ENCODE measurements at places on chromosomes 6 and 20.

DNA sequence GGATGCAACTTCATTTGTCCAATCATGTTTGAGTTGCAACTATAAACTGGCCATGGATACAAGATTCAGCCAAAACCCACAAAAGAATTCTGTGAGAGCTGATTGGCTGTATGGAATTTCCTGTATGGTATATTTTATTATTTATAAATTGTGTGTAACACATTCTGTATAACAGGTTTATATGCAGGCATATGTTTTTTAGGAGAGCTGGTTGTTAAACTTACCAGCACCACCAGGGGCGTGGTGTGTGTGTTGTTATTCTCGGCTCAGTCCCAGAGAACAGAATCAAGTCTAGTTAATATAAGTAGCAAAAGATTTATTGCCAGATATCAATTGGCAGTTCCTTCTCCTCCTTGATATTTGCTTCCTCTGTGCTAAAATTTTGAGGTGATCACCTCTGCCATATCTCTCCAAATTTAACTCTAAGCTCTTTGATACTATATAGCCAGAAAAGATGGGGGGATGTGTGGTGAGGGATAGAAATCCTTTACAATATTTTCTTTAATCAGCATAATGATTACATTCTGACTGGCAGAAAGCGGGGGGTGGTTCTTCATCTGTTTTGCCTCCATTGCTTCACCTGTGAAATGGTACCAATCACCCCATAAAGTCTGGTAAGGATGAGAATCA is 22.9 kb downstream of the CNBD2 start:
- no peaks in the 10 kb centered on the region for H3K36me3 ChIP-seq
- no peak overlapping the region for H3K27ac ChIP-seq
- no peak overlapping the region for H3K4me3 ChIP-seq
- H3K27me3 ChIP-seq = peaks cover 8% of the 10 kb centered on the region

DNA sequence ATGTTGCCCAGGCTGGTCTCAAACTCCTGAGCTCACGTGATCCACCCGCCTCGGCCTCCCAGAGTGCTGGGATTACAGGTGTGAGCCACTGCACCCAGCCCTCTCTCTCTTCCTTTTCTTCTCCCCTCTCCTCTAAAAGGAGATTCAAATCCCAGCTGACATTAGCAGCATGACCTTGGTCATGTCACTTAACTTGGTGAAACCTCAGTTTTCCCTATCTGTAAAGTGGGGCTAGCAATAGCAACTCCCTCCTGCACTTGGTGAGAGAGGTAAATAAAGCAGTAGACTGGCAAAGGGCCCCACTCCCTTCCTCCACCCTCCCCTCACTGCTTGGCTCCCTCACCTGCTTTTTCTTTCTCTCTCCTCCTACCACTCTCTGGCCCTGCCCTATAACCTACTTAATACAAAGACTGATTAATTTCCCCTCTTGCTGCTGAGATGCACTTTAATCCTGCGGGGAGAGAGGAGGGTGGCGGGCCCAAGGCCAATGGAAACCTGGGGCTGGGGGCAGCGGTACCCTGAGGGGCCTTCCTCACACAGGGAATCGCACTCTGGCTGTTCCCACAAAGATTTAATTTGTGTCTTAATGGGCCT is 54.2 kb upstream of the ZFAND3 start:
- no peak for DNase-seq
- no peak overlapping the region for H3K27ac ChIP-seq
- no peaks in the 10 kb centered on the region for H3K36me3 ChIP-seq
- no peak overlapping the region for H3K4me3 ChIP-seq
- peaks cover 18% of the 10 kb centered on the region for H3K27me3 ChIP-seq

DNA sequence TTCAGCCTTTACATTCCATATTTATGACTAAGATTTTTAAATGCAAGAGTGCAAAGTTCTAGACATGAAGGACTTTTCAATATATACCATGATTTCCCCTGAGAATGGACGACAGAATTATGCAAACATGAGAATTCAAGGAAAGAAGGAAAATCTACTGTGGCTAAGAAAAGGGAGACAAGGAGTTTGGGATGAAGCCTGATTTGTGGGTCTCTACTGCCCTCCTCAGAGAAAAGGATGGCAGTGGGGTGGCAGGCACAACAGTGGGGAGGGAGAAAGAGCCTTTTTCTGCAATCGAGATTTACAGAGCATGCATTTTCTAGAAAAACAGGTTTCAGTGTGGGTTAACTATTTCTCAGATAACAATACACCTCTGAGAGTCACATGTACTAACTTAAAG is 466.9 kb upstream of the NRSN1 start:
- no peak for DNase-seq
- no peaks in the 10 kb centered on the region for H3K4me1 ChIP-seq
- H3K36me3 ChIP-seq = no peaks in the 10 kb centered on the region

DNA sequence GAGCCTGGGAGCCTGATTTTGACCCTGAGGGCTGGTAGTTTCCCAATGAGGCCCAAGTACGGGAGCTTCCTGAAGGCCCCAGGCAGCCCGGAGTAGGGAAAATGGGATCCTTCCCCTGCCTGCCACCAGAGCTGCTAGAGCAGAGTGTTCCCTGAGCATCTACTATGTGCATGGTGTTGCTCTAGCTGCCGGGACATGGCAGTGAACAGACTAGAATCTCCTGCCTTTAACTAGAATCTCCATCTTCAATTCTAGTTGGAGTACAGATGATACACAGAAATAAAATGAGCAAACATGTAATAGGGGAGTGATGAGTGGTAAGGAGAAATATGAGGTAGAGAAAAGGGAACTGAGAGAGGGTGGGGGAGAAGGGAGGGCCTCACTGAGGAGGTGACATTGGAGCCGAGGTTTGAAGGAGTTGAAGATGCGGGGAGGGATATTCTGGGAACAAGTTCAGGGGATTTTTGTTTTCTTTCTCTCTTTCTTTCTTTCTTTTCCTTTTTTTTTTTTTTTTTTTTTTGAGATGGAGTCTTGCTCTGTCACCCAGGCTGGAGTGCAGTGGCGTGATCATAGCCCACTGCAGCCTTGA is 18.5 kb downstream of the VSTM2L start:
- peak overlapping the region; percentile 58 for H3K27ac ChIP-seq
- no peaks in the 10 kb centered on the region for H3K36me3 ChIP-seq
- H3K27me3 ChIP-seq = peaks cover 27% of the 10 kb centered on the region

- H3K27ac ChIP-seq = no peak overlapping the region
- no peaks in the 10 kb centered on the region for H3K4me1 ChIP-seq
- no peaks in the 10 kb centered on the region for H3K36me3 ChIP-seq
- peaks cover 3% of the 10 kb centered on the region for H3K27me3 ChIP-seq
- no peak for DNase-seq
- no peak overlapping the region for H3K4me3 ChIP-seq
Observed at GRCh38 chr20:33163856-33164762, 3.9 kb upstream of the BPIFA2 start.

GRCh38 chr20:39248171-39248861 is 286.2 kb downstream of the DHX35 start:
- H3K4me3 ChIP-seq = no peak overlapping the region
- no peaks in the 10 kb centered on the region for H3K36me3 ChIP-seq
- H3K27ac ChIP-seq = no peak overlapping the region
- H3K27me3 ChIP-seq = no peaks in the 10 kb centered on the region
- DNase-seq = no peak
- peaks cover 12% of the 10 kb centered on the region for H3K4me1 ChIP-seq

- H3K4me3 ChIP-seq = no peak overlapping the region
- no peaks in the 10 kb centered on the region for H3K27me3 ChIP-seq
- DNase-seq = no peak
- no peak overlapping the region for H3K27ac ChIP-seq
Observed at GRCh38 chr6:101597693-101598092, 204.2 kb downstream of the GRIK2 start.

DNA sequence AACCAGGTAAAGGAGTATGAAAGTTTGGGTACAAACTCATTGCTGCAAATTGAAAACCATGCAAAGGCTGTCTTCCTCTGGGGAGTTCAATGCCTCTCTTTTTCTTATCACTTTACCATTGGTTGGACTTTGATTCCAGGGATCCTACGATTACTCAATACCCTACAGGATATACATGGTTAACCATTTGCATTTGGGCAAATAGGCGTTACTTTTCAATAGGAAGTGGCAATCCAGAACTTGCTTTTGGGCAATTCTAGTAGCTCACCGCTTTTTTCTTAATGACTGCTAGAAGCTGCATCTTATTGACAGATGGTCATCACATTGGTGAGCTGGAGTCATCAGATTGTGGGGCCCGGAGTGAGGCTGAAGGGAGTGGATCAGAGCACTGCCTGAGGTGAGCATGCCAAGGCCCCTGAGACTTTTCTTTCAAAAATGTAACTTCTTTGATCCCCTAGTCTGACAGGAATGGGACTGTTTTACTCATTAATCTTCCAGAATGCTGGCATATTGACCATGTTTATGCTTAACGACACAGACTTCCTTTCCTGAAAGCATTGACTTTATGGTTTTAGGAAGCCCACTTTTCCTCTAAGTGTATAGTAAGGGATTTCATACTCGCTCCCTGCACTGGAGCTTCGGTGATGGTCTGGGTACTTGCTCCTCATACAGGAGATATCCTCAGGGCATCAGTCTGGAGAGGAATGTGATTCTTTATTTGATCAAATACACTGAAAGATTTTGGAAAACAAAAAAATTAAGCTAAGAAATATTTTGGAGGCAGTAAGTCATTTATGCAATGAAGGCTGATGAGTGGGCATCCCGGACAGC is at the start of gene CCR6:
CCR6 (plus strand) TSS at position 270 of the 831 bp plus-strand sequence. CDS start 13,039 bp downstream, outside the sequence.
- peak within 1 kb of the TSS; percentile 38 for H3K27ac ChIP-seq
- H3K27me3 ChIP-seq = no peaks in the 10 kb centered on the region
- no peak for DNase-seq
- peak within 1 kb of the TSS; percentile 26 for H3K4me3 ChIP-seq

DNA sequence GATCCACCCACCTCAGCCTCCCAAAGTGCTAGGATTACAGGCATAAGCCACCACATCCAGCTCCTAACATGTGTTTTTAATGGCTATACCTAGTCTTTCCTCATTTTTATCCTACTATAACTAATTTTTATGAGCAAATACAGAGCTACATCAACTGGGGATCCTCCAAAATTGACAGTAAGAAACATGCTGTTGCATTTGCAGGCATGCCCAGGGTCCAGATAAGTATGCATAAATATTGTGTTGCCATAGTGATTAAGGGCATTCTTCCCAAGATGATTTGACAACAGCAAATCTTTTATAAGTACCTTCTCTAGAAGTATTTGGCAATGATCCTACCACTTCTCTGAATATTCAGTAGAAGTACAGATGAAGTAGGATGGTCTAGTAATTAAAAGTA is 41.9 kb upstream of the MOXD1 start:
- H3K4me1 ChIP-seq = no peaks in the 10 kb centered on the region
- H3K27me3 ChIP-seq = no peaks in the 10 kb centered on the region
- DNase-seq = no peak
- no peak overlapping the region for H3K27ac ChIP-seq

DNA sequence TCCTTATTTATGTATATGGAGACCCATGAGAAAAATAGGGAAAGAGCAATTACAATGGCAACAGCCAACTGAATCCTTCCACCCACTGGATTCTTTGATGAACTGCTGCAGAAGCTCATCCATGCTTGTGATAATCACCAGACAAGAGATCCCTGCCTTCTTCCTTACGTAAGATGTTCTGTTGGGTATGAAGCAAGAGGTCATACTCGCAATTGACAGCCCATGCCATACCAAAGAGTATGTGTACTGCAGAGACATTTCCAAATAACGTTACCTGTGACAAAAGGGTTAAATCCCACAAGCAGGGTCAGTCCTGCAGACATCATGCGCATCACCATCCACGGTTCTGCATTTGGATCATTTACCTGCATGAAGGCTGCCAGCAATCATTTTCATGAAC is 27.8 kb downstream of the ELOVL5 start:
- H3K27me3 ChIP-seq = no peaks in the 10 kb centered on the region
- H3K4me3 ChIP-seq = no peak overlapping the region
- peaks cover 64% of the 10 kb centered on the region for H3K4me1 ChIP-seq
- no peak overlapping the region for H3K27ac ChIP-seq
- DNase-seq = no peak
- peaks cover 38% of the 10 kb centered on the region for H3K36me3 ChIP-seq

- no peak overlapping the region for H3K4me3 ChIP-seq
- no peaks in the 10 kb centered on the region for H3K4me1 ChIP-seq
- H3K27ac ChIP-seq = no peak overlapping the region
- peaks cover 1% of the 10 kb centered on the region for H3K27me3 ChIP-seq
- H3K36me3 ChIP-seq = no peaks in the 10 kb centered on the region
Observed at GRCh38 chr6:168091381-168092264, 12.6 kb upstream of the FRMD1 start.

DNA sequence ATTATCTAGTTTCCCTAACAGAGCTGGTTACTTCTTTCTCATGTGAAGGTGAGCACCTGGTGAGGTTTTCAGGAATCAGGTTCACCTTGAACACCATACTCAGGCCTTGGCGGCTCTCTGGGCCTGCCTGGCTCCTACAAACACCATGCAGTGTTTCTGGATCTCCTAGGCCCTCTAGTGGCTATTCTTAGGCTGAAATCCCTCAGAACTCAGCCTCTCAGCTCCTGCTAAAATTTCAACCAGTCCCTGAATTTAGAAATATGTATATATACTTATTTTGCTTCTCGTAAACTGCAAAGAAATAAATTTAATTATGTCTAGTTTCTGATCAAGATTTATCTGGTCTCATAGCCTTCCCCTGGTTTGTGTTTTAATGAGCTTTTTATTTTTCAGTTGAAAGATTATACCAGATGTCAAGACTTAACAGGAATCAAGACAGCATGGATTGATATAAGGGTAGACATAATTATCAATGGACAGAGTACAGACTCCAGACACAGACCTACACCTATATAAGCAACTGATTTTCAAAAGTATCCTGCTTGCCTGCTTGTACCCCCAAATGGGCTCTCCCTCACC is 55.9 kb downstream of the ANKEF1 start:
- H3K4me3 ChIP-seq = no peak overlapping the region
- no peaks in the 10 kb centered on the region for H3K4me1 ChIP-seq
- no peaks in the 10 kb centered on the region for H3K36me3 ChIP-seq

DNA sequence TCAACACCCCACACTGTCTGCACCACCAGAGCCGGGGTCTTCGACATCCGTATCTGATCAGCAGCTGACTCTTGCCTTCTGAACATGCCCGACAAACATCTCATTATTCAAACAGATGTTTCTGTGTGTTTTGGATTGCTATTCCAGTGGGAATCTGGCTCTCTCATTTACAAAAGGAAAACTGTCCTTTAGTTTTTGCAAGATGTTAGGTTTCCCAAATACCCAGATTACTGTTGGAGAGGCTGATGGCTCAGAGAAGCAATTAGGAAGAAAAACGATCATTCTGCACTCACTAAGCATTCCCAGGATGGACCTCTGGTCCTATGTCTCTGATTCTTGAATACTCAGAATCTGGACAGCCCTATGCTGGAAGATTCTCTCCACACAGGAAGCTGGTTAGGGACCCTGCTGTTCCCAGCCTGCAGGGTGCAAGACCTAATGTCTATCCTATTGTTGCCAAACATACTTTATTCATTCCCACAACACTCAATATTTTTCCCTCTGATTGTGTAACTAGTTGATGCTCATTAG is 532.9 kb downstream of the CDH26 start:
- no peak overlapping the region for H3K27ac ChIP-seq
- H3K4me1 ChIP-seq = no peaks in the 10 kb centered on the region
- no peaks in the 10 kb centered on the region for H3K36me3 ChIP-seq
- no peak overlapping the region for H3K4me3 ChIP-seq
- DNase-seq = no peak
- peaks cover 6% of the 10 kb centered on the region for H3K27me3 ChIP-seq

Data from activated T-cell treated with anti-CD3 and anti-CD28 coated beads, Interleukin-2, amount 50 U/mL, for 24 hours (primary cell).